Omental fat pad (tissue), 4 donors: ENCODE measurements at places on chromosomes 7 and 10.

- DNase-seq, result no peak
These were observed 38.5 kb downstream of the DPYSL4 start for GRCh38 chr10:132225073-132225848.

DNA sequence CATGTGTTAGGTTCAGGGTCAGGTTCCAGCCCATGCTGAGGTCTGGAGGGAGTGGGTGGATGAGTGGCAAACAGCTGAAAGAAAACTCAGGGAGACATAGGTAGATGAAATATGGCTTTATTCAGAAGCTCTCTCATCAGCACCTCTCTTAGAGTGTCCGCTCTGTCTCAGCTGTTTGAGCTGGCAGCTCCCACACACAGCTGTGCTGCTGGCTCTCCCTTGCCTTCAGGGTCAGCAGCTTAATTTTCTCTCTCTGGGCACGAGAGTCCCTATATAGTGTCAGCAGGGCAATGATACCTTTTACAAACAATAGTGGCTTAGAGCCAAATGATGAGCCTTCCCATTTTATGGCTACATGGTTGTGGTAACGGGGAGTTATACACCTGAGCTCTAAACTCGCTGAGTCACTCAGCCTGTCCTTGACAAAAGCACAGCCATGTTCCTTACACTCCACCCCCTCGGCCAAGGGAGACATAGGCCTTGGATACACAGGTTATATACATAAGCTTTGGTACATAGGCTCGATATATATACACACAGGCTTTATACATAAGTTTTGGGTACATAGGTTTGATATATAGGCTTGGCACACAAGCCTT lies 10.4 kb downstream of the RNF133 start:
- DNase-seq, result no peak

DNA sequence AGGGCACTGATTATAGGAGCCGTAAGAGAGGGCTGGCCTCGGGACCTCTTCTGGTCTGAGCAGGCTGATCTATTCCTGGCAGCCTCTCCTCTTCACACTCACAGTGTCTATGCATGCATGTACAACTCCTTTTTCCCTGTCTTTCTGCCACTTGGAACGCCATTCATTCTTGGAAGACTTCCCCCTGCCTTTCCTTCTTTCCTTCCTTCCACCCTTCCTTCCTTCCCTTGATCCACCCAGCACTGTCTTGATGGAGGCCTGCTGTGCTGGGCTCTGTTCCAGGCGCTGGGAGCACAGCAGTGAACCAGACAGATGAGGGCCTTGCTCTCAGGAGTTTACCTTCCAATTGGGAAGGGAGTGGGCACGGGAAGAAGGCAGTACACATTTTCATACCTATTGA lies 114.8 kb downstream of the SH3PXD2A start:
- DNase-seq, result no peak

DNA sequence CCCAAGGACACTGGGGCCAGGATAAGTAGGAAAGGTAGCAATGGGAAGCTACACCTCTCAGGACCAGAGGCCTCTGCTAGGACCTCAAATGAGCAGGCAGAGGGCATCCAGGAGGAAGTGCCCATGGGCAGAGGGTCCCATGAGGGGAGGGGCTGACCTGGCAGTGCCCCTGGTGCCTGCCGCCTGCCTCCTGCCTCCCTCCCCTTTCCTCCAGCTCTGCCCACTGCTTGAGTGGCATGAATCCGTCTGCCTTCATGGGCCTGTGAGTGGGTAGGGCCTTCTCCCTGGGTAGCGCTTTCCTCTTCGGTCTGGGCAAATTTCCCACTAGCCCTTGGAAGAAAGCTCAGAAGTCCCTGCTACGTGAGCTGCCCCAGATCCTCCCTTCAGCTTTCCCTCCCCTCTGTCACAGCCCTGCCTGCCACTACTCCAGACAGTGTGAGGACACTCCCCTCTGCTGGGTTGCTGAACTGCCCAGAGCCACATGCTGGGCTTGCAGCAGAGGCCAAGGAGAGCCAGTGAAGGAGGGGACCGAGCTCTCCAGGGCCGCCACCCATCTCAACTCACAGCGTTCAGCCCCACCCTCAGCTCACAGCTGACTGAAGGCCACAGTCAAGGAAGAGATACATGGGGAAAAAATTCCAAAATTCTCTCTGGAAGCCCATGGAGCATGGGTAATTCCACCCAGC lies 141.4 kb downstream of the ARHGAP22 start:
- no peak for DNase-seq

GRCh38 chr7:99380032-99380822 lies 5.7 kb downstream of the ARPC1B start:
- DNase-seq, result no peak

- DNase-seq, result no peak
These were observed 5.8 kb downstream of the MAT1A start for GRCh38 chr10:80283536-80284199.

DNA sequence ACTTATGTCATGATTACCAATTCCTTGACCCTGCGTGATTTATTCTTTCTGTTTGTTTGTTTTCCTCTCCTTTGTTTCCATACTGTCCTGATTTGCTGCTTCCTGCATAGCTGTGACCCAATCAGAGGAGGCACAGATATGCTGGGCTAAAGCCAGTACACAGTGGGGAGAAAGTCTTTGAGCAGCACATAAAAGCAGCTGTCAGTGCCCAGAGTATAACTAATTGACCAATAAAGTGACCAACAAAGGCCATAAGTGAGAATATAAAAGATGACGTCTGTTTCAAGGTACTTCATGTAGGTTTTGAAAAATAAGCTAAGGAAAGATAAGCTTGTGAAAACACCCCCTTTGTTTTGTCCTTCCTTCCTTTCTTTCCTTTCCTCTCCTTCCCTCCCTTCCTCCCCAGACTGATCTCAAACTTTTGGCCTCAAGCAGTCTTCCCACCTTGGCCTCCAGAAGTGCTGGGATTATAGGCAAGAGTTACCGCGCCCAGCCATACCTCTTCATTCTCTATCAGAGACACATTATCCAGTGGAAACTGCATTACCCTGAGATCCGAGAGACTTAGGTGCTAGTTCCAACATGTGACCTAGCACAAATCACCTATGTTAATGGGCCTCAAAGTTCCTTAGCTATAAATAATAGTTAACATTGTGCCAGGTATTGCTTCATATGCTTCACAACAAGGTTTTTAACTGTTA lies 17.0 kb downstream of the BCAP29 start:
- no peak for DNase-seq

GRCh38 chr7:151984612-151985011 lies 28.4 kb downstream of the GALNTL5 start:
- no peak for DNase-seq

DNA sequence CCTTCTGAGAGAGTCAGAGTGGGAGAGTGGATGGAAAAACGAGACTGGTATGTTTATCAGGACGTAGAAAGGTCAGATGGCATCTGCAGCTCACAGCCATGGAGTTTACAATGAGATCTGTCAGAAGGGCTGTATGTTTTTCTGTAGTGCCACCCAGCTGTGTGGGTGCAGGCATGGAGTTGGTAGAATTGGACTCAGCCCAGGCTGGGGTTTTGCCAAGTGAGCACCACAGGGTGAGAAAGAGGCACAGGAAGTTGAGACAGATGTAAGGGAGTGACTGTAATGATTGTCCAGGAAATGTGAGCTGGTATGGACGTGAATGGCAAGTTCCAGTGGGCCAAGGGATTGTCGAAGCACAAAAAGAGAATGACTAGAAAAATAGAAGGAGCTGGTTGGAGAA lies 9.1 kb upstream of the ZYX start:
- no peak for DNase-seq

GRCh38 chr7:43513251-43513650 lies 69.7 kb upstream of the STK17A start:
- DNase-seq, result no peak

DNA sequence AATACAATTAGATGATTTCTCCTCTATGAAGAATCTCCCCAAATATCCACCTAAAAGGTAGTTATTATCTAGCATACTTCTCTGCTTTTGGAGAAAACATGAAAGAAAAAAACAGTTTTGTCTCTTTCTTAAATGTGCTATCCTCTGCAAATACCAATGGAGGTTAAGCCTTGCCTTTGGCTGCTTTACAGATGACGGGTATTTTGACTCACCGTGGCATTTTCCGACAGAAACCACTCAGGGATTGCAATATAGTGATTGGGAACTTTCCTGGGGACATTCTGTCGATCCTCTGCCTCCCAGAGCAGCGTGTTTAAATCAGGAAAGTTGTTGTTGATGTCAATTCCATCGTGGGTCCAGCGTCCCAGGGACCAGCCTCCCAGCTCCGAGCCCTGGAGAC lies 100.6 kb downstream of the GPR26 start:
- no peak for DNase-seq

DNA sequence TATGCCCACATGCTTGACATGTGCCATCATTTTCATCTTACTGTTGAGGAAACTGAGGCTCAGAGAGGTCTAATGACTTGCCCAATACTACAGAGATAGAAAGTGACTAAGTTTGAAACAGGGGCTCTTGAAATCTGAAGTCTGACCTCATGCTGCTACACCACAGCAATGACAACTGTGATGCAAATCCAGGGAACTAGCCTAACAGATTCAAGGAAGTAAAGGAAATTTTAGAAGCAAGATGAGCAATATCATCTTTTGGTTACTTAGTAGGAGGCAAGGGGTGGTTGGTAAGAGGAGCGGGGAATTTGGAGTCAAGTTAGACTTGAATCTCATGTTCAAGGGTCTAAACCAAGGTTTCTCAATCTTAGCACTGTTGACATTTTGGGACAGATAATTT lies 26.3 kb upstream of the OSBPL3 start:
- DNase-seq, result no peak

DNA sequence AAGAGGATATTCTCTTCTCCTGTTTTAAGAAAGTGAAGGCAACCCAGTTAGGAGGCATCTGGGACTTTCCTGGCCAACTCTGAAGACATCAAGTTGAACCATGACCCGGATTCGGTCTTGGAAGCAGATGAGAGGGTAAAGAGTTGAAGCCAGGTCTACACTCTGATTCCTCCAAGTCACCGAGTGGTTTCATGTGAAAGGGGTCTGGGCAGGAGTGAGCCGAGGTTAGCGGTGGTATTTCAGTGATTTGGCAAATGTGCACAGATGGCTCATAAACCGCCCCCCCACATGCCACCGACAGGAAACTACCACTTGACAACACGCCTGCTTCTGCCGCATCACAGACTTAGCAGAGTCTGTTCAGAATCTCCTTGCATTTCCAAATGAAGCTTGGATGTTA lies 11.4 kb upstream of the REPIN1 start:
- DNase-seq, result no peak
